Endodermal cell (in vitro differentiated cells): ENCODE measurements at places on chromosomes 1 and 21.

GRCh38 chr1:71390518-71390917 is 309.7 kb upstream of the ZRANB2 start:
- no peaks in the 10 kb centered on the region for H3K4me1 ChIP-seq
- H3K4me3 ChIP-seq, result no peak overlapping the region
- no peaks in the 10 kb centered on the region for H3K36me3 ChIP-seq
- no peak overlapping the region for H3K27ac ChIP-seq

DNA sequence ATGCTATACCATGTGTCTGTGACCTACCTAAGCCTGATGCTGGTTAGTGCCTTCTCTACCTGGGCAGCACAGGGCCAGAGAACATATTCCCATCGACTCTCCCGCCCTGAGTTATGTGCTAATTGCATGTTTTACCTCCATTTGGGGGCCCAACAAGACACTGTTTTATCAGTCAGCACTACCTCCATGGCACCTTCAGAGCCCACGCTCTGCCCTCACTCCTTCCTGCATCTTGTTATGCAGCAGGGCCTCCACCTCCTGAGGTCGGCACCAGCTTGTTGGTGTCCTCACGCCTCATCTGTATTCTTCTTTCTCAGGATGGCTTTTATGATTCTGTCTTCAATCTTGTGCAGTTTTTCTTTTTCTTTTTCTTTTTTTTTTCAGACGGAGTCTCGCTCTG is 11.9 kb downstream of the WNT9A start:
- H3K4me3 ChIP-seq, result no peak overlapping the region
- DNase-seq, result peak; percentile 10
- no peaks in the 10 kb centered on the region for H3K36me3 ChIP-seq
- no peak overlapping the region for H3K27ac ChIP-seq
- no peaks in the 10 kb centered on the region for H3K4me1 ChIP-seq

DNA sequence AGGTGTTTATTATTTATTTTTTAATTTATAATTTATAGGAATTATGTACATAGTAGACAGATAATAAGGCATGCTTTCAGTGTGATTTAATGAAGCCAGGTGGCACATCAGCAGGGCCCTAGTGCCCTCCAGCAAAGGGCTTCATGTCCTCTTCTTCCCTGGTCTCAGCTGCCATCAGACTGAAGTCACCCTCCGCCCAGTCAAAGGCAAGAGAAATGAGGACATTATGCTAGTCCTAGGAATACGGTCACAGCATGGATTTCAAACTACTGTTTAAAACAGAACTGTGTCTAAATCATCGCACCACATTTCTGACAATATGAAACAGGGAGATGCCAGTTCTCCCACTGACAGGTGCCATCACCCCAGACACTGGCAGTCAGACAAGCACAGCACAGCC is 168.1 kb downstream of the SEC16B start:
- H3K36me3 ChIP-seq, result no peaks in the 10 kb centered on the region
- no peak overlapping the region for H3K27ac ChIP-seq
- no peak overlapping the region for H3K4me3 ChIP-seq
- H3K4me1 ChIP-seq, result no peaks in the 10 kb centered on the region

- no peak overlapping the region for H3K4me3 ChIP-seq
- H3K4me1 ChIP-seq, result no peaks in the 10 kb centered on the region
- H3K36me3 ChIP-seq, result peaks cover 5% of the 10 kb centered on the region
- peak; percentile 70 for DNase-seq
Observed at GRCh38 chr1:29256394-29256793, 20.1 kb downstream of the PTPRU start.

DNA sequence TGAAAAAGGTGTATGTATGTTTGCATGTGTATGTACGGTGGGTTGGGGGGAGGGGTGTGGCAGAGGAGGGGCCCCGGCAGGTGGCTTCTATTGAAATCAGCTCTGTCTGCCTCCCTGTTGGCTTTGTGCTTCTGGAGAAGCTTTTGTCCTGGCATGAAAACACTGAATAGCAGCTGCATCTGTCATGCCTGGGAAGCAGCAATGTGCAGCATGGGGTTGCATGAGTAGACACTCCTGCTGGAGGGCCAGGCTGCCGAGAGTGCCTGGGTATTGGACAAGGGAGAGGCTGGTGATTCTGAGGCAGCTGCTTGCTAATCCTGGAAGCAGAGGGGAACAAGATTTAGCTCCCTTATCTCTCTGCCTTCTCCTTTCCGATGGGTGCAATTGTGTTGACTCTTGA is 20.5 kb downstream of the MAPKAPK2 start:
- H3K27me3 ChIP-seq, result no peaks in the 10 kb centered on the region
- H3K4me1 ChIP-seq, result peaks cover 30% of the 10 kb centered on the region
- no peak for DNase-seq

DNA sequence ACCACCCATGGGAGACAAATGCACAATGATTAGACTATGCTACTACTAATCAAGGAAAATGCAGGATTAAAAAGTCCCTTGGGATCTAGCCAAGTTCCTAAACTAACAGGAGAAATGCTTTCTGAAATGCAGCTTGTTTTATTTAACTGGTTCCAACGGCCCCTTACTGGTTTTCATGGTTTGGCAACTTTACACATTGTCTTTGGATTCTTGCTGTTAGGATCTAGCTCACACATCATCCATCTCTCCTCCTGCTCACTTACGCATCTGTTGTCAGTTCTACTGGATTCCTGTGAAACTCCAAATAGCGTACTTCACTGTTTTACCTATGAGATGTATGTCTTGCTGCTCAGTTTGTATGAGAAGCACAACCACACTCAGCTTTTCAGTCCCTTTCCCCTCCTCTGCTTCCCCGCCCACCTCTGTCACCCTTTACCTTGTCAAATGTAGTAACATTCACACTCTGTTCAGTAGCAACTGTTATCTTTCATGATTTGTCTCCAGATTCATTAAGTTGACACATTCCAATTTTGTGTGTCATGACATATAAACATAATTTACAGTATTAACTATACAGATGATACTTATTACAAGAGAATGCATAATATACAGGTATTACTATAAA is 130.1 kb downstream of the SIM2 start:
- no peak overlapping the region for H3K4me3 ChIP-seq
- H3K36me3 ChIP-seq, result no peaks in the 10 kb centered on the region
- no peaks in the 10 kb centered on the region for H3K27me3 ChIP-seq

DNA sequence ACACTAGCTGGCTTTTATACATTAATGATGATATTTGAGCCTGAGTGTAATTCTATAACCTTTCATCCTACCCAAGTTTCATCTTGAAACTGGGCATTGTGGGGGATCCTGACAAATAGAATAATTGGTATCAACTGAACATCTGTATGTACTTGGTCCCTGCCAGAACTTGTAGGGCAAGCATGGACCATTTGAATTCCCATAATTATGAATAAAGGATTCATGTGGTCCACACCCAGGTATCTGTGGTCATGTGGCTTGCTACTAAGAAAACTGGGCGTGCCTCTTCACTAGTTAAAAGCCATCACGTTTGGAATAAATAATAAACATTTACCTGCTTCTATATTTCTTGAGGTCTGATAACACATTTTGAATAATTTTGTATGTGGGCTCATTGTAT is 20.6 kb upstream of the VTCN1 start:
- no peaks in the 10 kb centered on the region for H3K36me3 ChIP-seq
- no peak for DNase-seq
- no peaks in the 10 kb centered on the region for H3K4me1 ChIP-seq
- H3K27ac ChIP-seq, result no peak overlapping the region

DNA sequence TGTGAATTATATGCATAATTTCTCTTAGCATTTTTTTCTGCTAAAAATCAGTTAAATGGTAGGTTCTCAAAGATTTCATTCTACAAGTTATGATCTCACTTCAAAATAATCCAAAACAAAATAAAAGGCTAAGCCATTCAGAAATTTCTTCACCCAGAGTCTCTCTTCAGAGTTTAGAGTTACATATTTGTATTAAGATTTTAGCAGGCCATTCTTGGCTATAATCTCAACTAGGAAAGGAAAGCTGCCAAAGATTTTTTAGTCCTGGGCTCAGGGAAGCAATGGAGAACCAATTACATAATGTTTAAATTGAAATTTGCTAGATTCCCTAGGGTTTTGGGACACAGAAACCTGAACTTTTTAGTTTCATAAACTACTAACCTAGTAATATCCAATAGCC is 245.0 kb downstream of the USH2A start:
- H3K4me3 ChIP-seq, result no peak overlapping the region
- H3K27me3 ChIP-seq, result no peaks in the 10 kb centered on the region
- H3K36me3 ChIP-seq, result no peaks in the 10 kb centered on the region
- H3K4me1 ChIP-seq, result no peaks in the 10 kb centered on the region

DNA sequence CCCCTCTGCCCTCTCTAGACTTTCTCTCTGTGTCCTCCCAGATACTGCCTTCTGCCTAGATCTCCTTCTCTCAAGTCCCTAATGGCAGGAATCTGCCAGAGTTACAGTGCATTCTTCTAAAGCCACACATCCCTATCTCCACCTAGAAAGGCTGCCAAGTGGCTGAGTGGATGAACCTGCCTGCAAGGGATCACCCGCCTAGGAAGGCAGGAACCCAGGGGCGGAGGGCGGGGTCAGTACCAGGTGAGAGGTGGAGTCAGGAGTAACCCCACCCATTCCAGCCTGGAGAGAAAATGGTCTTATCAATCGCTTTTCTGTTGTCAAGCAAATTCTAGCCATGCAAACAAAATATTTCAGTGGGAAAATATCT is 60.8 kb downstream of the BCAR3 start:
- H3K27ac ChIP-seq, result no peak overlapping the region
- peaks cover 47% of the 10 kb centered on the region for H3K4me1 ChIP-seq
- H3K27me3 ChIP-seq, result no peaks in the 10 kb centered on the region

- H3K4me3 ChIP-seq, result no peak overlapping the region
- no peak for DNase-seq
- H3K36me3 ChIP-seq, result no peaks in the 10 kb centered on the region
- H3K4me1 ChIP-seq, result no peaks in the 10 kb centered on the region
- peaks cover 84% of the 10 kb centered on the region for H3K27me3 ChIP-seq
- no peak overlapping the region for H3K27ac ChIP-seq
Observed at GRCh38 chr1:206505702-206506355, 1.5 kb upstream of the RASSF5 start.

DNA sequence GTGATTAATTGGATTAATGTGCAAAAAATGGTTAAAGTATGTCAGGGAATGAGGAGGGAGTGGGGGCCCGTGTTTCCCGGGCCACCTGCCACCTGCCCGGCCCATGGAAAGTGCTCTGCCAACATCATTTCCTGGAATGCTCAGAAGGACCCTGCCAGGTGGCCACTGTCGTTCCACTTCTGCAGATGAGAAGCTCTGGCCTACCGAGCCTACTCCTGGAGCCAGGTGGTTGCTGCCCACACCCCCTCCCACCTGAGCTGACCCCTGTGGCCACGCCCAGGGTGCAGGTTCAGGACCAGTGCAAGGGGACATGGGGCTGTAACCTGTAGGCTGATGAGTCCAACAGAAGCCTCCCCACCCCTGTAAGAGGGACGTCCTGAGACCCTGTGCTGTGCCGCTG is 99.7 kb downstream of the PRDM16 start:
- H3K4me1 ChIP-seq, result no peaks in the 10 kb centered on the region
- H3K27me3 ChIP-seq, result no peaks in the 10 kb centered on the region
- no peak overlapping the region for H3K27ac ChIP-seq
- DNase-seq, result no peak

- no peak overlapping the region for H3K27ac ChIP-seq
- no peak overlapping the region for H3K4me3 ChIP-seq
- H3K36me3 ChIP-seq, result peaks cover 44% of the 10 kb centered on the region
- DNase-seq, result no peak
- H3K4me1 ChIP-seq, result no peaks in the 10 kb centered on the region
- no peaks in the 10 kb centered on the region for H3K27me3 ChIP-seq
Observed at GRCh38 chr1:169844941-169845608, 48.6 kb downstream of the SCYL3 start.
